ENCODE measurements at places on chromosomes 6 and 20.
A peak's percentile ranks its signal among the peaks of the same experiment; 100 is the strongest.

DNA sequence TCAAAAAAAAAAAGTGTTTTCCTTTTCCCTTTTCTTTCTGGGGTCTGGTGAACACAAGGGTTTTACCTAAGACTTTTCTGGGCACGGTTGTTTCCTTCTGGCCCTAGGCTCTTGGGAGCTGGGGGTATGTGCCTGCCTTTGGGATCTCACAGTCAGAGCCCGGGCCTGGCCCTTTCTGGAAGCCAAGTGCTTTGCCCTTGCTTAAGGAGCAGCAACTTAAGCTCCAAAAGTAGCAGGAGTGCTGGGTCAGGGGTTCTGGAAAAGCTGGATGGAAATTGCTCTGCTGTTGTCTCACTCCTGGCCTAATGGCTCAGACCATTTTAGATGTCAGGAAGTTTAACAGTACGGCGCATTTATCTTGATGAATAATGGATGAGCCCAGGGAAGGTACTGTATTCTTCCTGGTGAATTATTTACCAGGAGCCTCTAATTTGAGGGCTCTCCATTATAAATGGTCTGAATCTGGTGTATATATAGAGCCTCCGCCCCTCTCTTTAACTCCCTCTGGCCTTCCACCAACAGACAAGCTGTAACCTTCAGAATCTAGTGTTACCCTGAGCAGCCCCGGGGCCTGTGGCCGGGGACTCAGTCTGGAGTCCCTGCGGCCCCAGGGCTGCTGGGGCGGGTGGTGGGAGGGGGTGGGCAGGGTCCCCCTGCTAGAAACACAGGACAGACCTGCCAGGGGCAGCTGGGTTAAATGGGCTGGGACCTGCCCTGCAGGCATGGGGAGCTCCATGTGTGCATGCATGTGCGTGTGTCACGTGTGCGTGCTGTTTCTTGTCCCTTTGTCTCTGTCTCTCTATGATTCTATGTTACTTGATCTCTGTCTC is 37.5 kb downstream of the PTK7 start:
- no peak for DNase-seq

DNA sequence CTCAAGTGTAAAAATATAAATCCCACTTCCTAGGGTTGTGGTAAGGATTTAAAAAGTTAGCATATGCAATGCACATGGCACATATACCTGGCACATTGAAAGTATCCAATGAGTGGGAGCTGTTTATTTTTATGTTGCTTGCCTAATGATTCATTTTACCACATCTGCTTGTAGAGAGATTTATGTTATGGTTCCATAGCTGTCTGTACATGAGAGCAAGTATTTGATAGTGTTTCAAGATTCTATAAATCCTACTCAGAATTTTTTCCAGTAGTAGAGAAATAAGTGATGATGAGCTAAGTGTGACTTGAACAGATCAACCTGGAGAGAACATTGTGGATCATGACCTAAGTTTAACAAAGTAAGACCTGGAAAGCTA is 125.3 kb upstream of the SPTLC3 start:
- DNase-seq = no peak

DNA sequence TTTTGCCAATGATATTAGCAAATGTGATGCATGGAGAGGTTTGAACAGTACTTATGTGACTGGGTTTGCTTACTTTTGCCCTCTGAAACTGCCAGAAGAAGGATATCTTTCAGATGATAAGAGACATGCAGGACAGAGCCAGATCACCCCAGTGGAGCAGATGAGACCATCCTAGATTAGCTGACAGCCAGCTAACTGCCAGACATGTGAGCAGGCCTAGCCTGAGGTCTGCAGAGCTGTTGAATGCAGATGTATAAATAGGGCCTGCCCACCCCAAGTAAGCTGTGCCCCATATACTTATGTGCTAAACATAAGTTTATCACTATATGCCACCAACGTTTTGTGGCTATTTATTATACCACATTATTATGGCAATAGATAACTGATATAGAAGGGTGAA is 5.9 kb downstream of the ZSCAN31 start:
- no peak for DNase-seq

DNA sequence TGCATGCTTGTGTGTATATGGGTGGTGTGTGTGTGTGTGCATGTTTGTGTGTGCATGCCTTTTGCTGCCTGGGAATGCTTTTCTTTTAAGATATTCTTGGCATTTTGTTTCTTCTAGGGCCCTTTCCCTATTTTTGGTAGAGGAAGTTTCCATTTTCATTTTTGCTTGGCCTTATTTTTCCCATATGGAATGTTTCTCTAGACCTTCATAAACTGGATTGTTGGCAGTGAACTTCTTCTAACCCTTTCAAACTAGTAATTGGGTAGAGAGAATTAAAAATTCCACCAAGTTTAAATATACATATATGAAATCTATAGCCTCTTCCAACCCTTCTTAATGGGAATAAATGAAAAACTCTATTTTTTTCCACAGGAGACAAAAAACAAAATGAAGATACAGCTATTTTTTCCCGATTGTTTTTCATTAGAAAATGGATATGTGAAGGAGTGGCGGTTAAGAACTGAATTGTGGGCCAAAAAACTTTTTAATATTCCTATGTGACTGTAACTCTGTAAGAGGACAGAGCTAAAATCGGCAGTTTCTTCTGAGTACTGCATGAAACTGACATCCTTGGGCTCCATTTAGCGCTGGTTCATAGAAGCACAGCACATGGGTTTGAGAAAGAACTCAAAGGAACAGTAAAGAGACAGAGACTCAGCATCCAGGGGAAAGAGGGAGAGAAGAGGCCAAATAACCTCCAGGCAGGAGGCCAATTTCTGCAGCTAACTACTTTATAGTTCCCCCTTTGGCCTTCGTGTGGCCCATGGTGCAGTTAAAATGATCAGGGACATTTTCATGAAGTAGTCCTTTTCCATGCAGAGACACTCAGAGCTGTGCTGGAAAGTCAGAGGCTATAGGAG is 102.1 kb downstream of the TMEM170B start:
- DNase-seq = no peak

- DNase-seq = no peak
These were observed 69.2 kb upstream of the PIM1 start for GRCh38 chr6:37100745-37101144.

GRCh38 chr6:7424967-7425807 is 35.6 kb downstream of the RIOK1 start:
- no peak for DNase-seq

- DNase-seq = peak; percentile 81
These were observed 39.6 kb upstream of the NOX3 start for GRCh38 chr6:155495011-155495768.

GRCh38 chr6:127118298-127119101 is at the start of gene RSPO3:
RSPO3 (plus strand) TSS chr6:127118671; CDS start chr6:127119193, 522 bp downstream.
- no peak for DNase-seq

DNA sequence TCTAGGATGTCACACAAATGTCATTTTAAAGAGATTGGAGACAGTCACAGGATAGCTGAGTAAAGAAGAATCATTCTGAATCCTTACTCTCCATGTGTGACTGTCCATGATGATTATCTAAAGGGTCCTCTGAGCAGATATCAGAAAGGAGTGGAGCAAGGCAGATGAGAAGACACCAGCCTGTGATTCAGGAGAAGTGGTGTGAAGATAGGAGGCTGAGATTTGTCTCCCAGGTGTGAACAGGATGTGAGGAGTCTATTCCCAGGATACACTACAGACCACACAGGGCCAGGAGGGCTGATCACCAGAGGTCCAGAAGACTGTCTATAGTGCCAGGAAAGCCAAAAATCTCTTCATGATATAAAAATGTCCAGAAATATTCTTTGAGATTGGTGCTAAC is 27.0 kb downstream of the RWDD2A start:
- DNase-seq = no peak

DNA sequence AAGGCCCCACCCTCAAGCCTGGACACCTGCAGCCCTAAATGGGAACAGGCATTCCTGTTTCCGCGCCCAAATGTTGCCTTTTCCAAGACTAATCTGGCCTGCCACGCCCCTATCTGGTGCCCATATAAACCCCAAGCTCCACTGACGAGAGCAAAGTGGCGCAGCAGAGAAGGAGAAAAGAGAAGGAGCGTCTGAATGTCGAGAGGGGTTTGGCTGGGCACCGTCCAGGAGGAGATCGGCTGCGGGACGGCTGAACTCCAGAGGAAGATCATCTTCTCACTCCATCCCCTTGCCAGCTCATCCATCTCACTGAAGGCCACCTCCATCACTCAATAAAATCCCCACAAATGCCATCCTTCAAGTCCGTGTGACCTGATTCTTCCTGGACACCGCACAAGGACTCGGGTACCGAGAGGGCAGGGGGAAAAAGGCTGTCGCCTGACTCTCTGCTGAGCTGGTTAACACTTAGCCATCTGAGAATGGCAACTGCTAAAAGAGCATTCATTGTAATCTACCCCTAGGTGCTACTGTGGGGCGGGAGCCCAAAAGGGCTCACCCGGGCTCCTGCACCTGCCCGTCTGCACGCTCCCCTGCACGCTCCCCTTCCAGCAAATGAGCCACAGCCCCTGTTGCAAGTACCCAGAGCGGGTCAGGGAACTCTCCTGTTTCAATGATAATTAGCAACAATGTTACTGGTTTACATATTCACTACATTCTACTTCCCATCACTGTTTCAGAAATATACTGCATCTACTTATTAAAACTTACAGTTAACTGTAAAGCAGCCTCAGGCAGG is 23.5 kb downstream of the TAF4 start:
- no peak for DNase-seq

DNA sequence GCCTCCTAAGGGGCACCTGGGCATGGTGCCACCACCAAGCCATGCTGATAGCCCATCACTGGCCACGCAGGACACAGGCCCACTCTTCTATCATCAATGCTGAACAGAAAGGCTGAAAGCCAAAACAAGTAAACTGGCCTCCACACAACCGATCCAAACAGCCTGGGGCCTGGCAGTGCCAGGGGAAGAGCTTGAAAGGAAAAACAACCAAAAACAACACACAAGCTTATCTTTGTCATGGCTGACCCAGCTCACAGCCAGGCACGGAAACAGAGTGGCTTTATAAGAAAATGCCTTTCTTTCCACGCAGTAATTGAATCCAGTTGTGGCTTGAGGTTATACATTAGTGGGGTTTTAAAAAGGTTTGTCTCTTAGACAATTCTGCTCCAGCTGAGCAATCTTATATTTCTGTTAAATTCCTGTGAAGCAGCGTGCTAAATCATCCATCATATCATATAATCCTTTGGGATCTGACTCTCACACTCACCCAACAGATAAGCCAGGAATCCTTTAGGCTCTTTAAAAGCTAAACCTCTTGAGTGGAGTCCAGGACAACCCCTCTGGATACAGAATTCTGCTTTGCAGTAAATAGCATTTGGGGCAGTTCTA is 65.4 kb upstream of the SLC22A16 start:
- no peak for DNase-seq

- DNase-seq = no peak
These were observed 434.7 kb downstream of the BCKDHB start for GRCh38 chr6:80541181-80541580.

DNA sequence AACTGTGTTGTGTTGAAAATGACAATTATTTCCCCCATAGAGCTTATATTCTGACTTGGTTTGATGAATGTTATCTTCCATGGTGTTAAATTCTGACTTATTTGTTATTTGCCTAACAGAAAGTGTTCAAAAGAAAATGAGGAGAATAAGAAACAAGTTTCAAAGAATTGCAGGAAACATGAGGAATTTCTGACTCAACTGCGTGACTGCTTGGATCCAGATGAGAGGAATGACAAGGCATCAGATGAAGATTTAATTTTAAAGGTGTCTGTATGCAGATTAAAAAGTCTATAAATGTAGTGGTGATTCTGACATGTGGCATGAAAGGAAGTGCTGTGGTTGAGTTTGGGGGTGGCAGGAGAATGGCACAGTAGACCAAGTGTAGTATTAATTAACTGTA is 50.6 kb downstream of the CCDC170 start:
- DNase-seq = no peak

DNA sequence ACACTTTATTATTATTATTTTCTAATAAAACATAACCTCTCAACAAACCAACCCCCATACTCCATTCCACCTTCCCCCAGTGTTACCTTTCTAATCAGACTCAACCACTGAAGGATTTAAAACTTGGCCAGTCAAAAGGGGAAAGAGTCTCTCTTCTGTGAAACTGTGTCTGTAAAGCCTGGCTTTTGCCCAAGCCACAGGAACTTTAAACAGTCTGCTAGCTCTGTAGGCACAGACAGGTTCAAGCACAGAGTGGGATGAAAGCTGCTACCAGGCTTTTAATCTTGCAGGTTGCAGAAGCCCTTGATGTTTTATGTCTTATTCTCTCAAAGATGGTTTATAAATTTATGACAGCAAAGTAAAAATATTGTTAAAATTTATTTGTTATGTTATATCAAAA is 585.7 kb downstream of the TENT5A start:
- DNase-seq = peak; percentile 29

- DNase-seq = no peak
These were observed 3.9 kb upstream of the REV3L start for GRCh38 chr6:111486921-111487320.

- no peak for DNase-seq
These were observed 68.5 kb downstream of the FOXC1 start for GRCh38 chr6:1678201-1678600.

Data from AG04450 (cell line).